COR-L47 (cell line): ENCODE measurements at places on chromosomes 1 and 21.

- DNase-seq = no peak
Observed at GRCh38 chr1:72516826-72517225, 234.5 kb upstream of the NEGR1 start.

DNA sequence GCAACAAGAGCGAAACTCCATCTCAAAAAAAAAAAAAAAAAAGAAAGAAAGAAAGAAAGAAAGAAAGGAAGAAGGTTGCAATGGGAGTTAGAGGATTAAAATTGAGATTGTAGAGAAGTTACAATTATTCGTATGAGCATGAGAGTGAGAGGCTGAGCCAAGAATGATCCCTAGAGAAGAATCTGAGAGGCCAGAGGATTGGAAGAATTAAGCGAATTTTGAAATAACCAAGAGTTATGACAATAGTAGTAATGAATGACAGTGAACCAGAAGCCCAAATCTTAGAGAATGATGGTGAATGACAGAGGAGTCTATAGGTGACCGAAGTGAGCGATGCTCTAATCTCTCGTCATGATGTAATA is 369 bp upstream of the ZYG11B start:
- no peak for DNase-seq

DNA sequence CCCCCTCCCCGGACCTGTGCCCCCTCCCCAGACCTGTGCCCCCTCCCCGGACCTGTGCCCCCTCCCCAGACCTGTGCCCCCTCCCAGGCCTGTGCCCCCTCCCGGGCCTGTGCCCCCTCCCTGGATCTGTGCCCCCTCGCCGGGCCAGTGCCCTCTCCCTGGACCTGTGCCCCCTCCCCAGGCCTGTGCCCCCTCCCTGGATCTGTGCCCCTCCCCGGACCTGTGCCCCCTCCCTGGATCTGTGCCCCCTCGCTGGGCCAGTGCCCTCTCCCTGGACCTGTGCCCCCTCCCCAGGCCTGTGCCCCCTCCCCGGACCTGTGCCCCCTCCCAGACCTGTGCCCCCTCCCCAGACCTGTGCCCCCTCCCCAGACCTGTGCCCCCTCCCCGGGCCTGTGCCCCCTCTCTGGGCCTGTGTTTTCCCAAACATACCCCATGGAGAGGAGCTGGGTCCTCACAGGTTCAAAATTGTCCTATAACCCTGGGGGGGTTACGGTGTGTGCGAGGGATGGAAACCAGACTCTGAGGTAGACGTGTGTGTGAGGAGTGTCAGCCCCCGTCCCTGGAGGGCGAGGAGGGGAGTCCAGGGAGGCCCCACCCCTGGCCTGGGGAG is 47.6 kb upstream of the POFUT2 start:
- no peak for DNase-seq

GRCh38 chr1:204920511-204920910 is 49.8 kb downstream of the NFASC start:
- no peak for DNase-seq

GRCh38 chr1:180923021-180923841 is 10.5 kb downstream of the KIAA1614 start:
- DNase-seq = no peak

DNA sequence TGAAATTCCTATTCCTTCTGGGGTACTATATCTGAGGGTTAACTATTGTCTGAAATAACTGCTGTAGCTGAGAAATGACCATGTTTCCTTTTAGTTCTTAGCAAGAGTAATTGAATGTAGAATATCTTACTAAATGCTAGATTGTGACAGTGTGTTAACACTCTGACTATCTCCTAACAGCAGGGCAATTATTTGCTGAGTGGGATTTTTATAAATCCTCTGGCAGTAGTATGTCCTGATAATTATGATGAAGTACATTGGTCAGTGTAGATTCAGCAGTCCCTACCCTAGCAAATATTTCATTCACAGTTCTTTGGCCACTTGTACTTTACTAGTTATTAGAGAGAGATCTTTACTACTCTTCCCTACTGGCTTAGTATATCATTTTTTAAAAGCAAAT is 138.6 kb downstream of the SPATA17 start:
- DNase-seq = no peak

DNA sequence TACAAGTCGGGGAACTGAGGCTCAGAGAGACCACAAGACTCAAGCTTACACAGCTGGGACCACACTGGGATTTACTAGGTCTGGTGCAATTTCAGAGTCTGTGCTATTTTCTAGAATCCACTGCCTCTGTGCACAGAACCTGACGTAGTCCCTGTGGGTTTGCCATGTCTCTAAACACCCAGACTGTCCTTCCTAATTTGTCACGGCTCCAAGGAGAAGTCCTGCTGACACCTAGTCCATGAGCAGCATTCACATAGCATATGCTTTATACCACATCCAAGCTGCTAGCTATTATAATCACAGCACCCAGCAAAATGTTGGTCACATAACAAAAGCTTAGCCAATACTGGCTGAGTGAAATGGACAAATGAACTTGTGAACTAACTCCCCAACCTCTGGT is 79.0 kb upstream of the HMGB4 start:
- no peak for DNase-seq
